ENCODE measurements at places on chromosomes 3 and 15.

DNA sequence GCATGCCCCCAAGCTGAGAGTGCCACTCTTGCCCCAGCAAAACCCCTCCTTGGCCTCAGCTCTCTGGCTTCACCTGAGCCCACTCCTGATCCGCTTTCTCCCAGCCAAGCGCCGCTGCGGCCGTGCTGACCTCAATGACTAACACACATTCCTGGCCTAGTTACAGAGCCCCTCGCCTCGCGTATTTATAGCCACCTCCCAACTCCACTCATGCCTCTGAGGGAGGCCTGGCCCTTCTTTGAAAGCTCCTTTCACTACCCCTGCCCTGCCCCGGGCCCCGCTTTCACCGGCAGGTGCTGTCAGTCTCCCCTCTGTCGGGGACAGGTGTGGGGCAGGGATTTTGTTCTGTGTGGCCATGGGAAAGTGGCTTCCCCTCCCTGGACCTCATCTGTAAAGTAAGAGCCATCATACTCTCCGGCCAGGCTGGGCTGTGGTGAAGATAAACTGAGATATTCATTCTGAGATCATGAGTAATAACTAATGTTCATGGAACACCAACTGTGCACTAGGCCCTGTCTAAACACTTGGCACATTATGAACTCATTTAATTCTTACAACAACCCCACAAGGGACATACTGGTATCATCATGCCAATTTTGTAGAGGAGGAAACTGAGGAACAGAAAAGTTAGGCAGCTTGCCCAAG is 13.2 kb upstream of the ATP2B2 start:
- DNase-seq, result peak; percentile 51

DNA sequence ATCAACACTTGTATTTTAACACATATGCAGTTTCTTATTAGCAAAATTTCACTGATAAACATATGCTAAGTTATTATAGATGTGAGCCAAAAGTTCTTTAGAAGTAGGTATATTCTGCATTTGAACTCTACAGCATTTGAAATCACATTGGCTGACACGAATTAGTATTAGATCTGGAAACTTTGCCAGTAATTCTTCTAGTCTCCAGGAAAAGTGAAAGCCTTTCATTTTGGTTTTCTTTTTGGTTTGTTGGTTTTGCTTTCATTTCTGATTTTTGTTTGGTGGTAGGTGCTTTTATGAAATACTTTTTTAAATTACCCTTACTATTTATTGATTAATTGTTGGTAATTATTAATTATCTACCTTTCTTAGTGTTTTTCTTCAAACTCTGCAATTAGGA is 72.9 kb downstream of the RBMS3 start:
- DNase-seq, result no peak

- DNase-seq, result no peak
Measured at GRCh38 chr3:126704494-126705214, 614 bp downstream of the CHCHD6 start.

DNA sequence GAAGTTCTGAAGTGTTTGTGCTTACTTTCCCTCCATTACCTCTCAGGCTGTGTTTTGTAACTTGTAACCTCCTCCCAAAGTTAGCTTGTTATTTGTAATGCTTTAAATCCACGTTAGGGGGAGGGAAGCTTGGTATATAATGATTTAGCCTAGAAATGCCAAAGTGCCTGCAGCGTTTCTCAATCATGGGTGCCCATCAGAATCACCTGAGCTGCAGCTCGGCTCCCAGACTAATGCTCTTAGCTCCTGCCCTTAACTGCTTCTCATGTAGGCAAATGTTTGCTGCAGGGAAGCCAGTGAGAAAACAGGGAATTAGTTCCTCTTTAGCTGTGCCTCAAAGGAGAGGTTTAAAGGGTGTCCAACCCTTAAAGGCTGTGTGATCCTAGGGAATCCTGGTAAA is 219.2 kb upstream of the NAALADL2 start:
- DNase-seq, result no peak

GRCh38 chr3:194766845-194767244 is 81.2 kb downstream of the FAM43A start:
- DNase-seq, result no peak

- no peak for DNase-seq
Measured at GRCh38 chr15:100769975-100770340, 109.7 kb upstream of the ALDH1A3 start.

DNA sequence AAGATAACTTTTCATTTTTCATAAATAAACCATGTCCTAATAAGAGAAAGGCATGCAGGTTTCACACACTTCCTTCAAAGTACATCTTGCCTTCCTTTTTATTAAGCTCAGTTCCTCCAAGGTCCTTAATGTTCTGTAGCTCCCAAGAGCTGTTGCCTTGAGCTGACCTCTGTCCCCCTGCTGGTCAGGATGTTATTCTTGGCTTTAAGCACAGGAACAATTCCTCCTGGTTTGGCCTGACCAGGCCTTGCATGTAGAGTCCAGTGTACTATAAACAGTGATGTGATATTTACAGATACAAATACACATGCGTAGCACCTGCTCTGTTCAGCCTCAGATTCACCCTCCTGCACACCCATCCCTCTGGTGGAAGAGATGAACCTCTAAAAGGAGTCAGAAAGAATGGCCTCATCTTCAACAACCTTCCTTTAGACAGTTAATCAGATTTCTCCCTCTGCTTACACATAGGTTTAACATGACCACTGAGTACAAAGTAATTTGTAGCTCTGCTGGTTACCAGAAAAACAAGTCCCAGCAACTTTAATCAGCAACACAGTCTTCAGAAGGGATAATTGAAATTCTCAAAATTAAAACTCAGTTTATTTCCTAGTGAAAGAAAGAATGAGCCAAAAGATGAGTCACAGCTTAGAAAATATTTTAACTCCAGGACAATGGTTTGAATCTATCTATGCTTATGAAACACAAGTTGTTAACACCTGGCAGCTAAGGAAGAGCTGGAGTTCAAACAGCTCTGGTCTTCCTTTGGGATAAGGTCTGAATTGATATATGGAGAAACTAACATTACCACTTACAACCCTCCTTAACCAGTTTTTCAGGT is 46.5 kb downstream of the PTPN9 start:
- peak; percentile 19 for DNase-seq

DNA sequence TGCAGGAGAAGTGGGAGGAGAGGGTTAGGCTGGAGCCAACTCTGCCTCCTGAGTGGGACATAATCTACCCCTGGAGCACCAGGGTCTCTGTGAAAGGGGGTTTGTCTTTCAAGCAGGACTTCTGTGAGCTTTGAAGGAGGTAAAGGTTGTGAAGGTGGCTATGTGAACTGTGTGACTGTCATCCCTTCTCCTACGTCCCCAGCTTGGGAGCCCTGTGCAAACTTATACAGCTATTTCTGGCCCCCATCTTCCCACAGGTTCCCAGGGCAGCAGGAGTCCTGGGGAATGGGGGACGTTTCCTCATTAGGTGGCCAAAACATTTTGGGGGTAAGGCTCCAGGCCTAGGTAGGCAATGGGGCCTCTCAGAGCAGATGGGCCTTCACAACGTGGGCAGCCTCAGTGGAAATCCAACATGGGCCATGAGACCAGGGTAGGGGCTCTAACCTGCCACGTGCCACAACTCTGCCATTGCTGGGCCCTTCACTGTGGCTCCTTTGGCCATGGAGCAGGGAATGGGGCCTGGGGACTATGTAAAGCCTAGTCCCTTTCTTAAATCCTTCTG is 3.5 kb downstream of the VIPR1 start:
- no peak for DNase-seq

- DNase-seq, result no peak
Measured at GRCh38 chr3:11498177-11498576, 145.5 kb downstream of the VGLL4 start.
